ENCODE measurements at places on chromosomes 11 and 22. TPM values are rescaled to one million over a fixed set of nuclear protein-coding genes. Genes with fewer than 3 reads are reported as not detected.

The SERPIND1 gene
- 0.66 TPM for total RNA-seq

The CADM1 gene
- total RNA-seq, result 3.4 TPM

The RAB1B gene
- 75.9 TPM for total RNA-seq

The KLHL35 gene
- 4.9 TPM for total RNA-seq

The OVCH2 gene
- not detected for total RNA-seq

The OR10D3 gene
- not detected for total RNA-seq

The CCDC188 gene
- 6.4 TPM for total RNA-seq

The USP2 gene
- 0.18 TPM for total RNA-seq

The APOA1 gene
- total RNA-seq, result 0.09 TPM

The TREH gene
- 0.09 TPM for total RNA-seq

The OR51E1 gene
- not detected for total RNA-seq

The AIFM3 gene
- 0.47 TPM for total RNA-seq

Measured in endothelial cell of coronary artery (primary cell).